ENCODE measurements at places on chromosomes 7 and 10.

- no peak for DNase-seq
Observed at GRCh38 chr7:76259124-76260093, 43.1 kb upstream of the HSPB1 start.

DNA sequence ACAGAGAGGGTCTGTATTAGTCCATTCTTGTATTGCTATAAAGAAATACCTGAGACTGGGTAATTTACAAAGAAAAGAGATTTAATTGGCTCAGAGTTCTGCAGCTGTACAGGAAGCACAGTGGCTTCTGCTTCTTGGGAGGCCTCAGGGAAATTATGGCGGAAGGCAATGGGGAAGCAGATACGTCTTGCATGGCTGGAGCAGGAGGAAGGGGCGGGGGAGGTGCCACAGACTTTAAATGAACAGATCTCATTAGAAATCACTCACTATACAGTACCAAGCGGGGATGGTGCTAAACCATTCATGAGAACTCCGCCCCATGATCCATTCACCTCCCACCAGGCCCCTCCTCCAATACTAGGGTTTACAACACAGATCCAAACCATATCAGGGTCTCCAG, 3.7 kb upstream of the CALU start:
- no peak for DNase-seq

GRCh38 chr7:26694141-26694540, 170.2 kb downstream of the SKAP2 start:
- no peak for DNase-seq

- no peak for DNase-seq
Observed at GRCh38 chr7:39184391-39184790, 206.7 kb downstream of the POU6F2 start.

DNA sequence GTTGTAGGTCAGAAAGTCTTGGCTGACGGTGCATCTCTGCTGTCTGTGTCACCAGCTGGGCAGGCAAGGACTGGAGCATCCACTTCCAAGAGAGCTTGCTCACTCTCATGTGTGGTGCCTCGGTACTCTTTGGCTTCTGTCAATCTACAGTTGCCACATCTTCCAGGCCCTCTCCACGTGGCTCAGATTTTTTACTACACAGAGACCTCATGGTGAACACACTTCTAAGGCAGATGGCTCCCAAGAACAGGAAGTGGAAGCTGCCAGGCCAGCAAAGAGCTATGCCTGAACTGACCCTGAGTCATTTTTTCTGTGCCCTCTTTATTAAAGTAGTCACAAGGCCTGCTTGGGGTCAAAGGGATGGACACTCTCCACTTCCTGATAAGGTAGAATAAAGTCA, 351.5 kb upstream of the AUTS2 start:
- no peak for DNase-seq

DNA sequence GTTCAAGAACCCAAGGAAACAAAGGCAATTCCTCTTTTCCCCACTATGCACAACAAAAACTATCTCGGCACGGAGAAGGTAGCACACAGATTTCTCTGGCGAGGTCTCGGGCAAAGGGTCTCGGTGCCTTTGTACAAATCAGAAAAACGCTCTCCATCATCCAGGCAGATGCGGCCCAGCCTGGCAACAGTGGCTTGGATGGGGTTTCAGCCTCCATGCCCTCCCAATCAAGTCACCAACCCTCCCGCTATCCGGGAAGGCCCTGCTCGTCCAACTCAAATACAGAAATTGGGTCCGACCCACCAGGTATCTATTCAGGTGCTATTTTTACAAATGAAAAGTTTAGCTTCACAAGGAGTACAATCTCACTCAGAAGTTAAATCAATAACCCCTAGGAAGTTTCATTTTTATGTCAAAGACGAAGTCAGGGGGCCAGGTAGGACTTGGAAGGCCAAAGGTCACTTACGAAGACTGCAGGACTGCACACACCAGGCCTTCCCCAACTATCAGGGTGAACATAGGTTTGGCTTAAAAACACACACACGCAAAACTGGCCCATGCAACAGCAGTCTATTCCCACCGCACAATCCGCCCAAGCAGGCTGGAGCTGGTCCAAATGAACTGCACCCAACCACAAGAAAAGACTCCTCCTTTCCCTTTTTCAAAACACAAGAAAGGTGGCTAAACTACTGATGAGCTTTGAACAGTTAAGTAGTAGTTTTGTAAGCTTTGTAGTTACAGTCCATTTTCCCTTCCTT, 43.0 kb downstream of the GNA12 start:
- DNase-seq, result no peak

DNA sequence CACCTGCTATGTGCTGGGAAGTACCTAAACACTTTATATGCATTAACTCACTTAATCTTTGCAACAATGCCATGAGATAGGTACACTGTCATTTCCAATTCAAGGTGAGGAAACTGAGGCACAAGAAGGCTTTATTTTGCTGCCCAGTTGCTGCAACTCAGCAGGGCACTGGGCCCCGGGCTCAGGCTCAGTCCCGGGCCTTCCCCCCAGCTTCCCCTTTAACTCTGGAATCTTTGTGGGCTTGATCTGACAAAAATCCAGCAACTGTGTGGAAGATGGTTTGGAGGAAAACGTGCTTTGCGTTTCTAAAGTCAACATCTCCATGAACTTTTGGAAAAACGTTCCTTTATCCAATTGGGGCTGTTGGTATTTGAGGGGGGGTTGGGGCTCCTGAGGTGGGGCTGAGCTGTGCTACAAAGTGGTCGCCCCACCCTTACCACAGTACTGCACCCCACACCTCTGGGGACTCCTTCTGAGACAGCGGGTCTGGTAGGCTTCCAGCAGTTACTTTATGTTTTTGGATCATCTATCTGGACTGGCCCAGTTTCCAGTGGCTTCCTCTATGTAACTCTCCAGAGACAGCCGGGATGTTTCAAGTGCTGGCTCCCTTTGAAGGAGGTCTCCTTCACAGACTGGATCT, 40.5 kb upstream of the CAMK1D start:
- DNase-seq, result no peak

GRCh38 chr10:68052463-68052862, 22.6 kb downstream of the HERC4 start:
- peak; percentile 20 for DNase-seq

- no peak for DNase-seq
Observed at GRCh38 chr7:101916041-101916800, 98.8 kb downstream of the CUX1 start.

DNA sequence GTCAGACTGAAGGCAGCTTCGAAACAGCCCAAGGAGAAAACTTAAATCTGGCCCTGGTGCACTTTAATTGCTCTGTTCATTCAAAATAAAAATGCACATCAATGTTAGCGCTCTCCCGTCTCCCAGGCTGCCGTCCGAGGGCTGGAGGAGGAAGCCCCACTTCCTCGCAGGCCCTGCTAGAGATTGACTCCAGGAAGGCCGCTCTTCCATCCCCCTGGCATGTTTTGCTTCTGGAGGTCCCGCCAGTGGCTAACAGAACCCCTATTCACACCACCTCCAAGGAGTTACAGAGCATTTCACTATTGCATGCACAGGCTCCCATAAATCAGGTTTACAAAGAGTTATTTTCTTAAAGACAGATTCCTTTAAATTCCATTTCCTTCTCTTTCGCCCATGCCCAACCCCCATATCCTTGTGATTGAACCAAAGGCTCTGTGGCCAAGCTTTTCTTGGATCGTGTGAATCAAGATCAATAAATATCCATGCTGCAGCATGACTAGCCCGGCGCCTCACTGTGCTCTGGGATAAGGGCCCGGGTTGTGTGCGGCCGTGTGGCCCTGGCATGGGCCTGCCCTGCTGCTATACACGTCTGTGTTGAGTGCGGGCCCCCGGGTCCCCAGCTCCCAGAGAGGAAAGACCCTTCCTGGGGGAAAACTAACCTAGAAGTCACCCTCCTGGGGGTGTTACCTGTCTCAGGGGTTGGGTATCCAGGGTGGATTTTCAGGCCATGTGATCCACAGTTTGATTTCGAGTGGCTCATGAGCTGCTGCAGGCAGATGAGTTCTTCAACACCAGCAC, 118.7 kb upstream of the GDF10 start:
- no peak for DNase-seq

GRCh38 chr10:97464226-97464625, 18.3 kb downstream of the ZDHHC16 start:
- DNase-seq, result no peak

GRCh38 chr10:124997771-124998623, 56.1 kb downstream of the ZRANB1 start:
- no peak for DNase-seq

DNA sequence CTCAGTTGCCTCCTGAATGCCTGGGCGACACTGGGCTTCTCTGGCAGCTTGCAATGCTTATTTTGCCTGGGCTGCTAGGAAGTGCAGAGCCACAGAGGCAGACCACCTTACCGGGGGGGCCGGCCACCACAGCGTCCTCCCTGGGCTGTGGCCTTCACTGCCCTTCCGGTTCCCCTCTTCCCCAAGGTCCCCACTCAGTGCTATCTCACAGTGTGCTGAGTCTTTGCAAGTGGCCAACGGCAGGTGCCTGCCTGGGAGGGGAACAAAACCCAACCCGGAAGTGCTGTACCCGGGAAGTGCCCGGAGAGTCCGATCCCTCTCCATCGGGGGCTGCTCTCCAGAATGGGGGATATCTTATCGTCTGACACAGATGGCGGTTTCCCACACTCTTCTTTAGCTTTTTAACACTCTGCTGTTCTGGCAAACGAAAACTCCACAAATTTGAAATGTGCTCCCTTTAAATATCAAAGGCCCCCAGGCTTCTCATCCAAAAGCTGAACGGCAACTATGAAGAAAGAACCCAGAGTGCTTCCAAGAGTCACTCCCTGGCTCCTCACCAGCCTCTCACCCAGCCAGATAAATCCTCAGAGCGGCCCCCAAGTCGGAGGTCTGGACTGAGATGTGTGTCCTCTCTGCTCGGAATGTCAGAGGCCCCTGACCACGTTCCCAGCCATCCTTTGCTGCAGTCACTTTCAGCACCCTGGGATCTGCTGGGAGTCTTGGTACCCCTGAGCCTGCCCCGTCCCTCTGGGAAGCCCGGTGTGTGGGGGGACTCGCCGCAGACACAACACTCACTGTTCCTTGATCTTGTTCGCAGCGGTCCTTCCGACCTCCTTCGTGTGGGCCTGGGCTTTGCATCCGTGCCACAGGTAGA, 165.1 kb downstream of the SVIL start:
- DNase-seq, result no peak

GRCh38 chr7:80826520-80827238, 92.2 kb downstream of the SEMA3C start:
- peak; percentile 50 for DNase-seq

DNA sequence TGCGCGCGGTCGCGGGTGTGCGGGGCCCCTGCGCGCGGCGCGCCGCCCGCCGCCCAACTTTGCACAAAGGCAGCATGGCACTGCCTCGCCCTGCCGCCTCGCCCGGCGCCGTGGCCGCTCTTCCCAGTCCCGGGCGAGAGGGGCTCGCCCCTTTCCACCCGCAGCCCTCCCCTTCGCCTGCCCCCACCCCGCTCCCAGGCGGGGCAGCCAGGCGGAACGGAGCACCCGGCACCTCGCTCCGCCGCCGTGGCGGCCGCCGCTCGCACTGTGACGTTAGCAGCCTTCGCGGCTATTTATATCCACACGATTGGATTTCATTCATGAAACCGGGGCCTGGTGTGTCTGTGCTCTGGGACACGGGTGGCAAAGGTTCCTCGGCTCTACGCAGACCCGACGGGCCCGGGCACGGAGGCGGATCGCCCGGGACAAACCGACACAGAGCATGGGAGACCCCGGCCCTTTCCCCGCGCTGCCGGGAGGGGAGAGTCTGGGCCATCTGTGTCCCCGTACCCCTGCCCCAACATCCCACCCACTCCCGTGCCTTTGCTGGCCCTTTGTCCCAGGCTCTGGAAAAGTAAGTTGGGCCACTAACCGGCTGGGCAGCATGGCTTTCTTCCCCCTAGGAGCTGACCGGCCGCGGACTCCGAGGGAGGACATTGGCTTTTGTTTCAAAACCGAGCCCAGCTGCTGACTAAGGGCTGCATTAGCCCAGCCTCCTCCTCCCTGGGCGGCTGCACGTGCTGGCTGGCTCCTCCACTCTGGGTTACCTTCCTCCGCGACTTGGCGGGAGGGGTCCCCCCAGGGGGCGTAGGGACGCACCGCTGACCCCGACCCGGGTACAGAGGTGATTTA, at the start of gene RHOBTB1:
Gene RHOBTB1 (minus strand): TSS at position 128 of the 852 bp plus-strand sequence. CDS start 32,643 bp downstream, outside the sequence.
- DNase-seq, result peak; percentile 42

- DNase-seq, result no peak
Observed at GRCh38 chr10:95880704-95881103, 27.1 kb upstream of the CC2D2B start.

DNA sequence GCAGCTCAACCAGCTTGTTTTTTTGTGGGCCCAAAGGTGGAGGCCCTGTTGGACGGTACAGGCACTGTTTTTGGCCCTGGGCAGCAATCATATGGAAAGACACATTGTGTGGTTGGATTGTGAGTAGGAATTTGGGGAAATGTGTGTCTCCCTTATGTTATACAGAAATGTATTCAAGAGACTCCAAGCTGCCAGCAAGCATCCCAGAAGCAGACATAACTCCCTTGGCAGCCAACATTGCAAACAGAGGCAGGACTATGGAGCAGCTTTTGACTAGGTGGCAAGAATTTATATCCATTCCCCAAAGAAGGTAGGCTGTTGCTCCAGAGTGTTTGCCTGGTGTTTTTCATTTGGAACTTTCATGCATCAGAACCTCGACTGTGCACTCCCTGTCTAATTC, 104.9 kb downstream of the BUB3 start:
- no peak for DNase-seq

DNA sequence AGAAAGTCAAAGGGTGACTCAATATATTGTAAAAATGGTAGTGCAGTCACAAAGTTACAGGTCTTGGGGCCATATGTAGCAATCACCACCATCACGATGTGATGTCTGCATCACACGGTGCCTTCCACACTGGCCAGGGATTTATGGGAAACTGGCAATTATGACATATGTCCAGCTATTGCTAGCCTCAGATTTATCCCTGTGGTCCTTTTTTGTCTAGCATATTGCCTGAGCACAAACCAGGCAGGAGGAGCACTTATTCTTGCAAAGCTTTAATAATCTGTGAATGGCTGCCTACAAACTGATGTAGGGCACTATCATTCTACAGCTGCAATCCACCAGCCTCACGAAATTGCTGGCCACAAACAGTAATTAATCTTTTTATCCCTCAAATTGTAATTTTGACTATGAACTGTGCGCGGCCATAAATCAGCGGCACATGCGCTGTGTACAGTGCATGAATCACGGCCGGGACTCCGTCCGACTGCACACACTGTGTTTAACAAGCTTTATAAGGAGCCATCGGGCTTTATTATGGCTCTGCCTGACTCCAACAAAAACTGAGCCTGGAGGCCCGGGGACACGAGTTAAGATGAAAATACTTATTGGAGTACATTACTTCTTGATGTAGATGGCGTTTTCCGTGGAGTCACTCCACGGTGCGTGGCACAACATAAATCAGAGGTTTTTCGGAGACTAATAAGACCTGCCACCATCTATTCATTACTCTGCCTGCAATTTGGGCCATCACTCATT, 115.2 kb downstream of the EBF3 start:
- DNase-seq, result no peak

DNA sequence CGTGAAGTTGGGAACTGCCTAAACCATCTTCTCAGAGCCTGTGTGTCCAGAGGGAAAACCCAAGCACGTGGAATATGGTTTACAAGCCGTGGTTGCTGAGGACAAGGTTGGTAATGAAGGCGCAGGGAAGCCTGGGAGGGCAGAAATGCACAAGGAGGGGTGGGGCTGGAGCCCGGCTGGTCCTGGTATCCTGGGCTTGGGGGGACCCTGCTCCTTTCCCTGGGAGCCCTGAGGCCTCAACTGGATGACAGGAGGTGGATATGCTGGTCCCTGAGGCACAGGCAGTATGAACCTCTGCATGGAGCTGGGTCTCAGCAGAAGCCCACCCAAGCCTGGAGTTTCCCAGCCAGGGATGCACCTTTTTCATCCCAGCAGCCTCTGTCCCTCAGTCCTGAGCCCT, 80.3 kb upstream of the RET start:
- DNase-seq, result no peak

GRCh38 chr10:112706577-112706976, 243.5 kb upstream of the TCF7L2 start:
- no peak for DNase-seq
